ENCODE measurements at places on chromosomes 6 and 20. TPM values are rescaled to one million over a fixed set of nuclear protein-coding genes. Genes with fewer than 3 reads are reported as not detected.

PRSS16 gene
- total RNA-seq = 2.0 TPM

RIMS1 gene
- total RNA-seq = not detected

STAU1 gene
- total RNA-seq = 42.9 TPM

CCN6 gene
- not detected for total RNA-seq

ACOT8 gene
- total RNA-seq = 32.4 TPM

HS3ST5 gene
- not detected for total RNA-seq

F13A1 gene
- total RNA-seq = 2.0 TPM

SIRPB2 gene
- total RNA-seq = not detected

COL20A1 gene
- total RNA-seq = not detected

ENPP5 gene
- total RNA-seq = 0.68 TPM

MEI4 gene
- not detected for total RNA-seq

BCAS1 gene
- 1.0 TPM for total RNA-seq

TRIM10 gene
- not detected for total RNA-seq

SYCP2 gene
- total RNA-seq = 4.7 TPM

MEP1A gene
- total RNA-seq = not detected

NKX2-2 gene
- not detected for total RNA-seq

OCSTAMP gene
- total RNA-seq = not detected

HDGFL1 gene
- total RNA-seq = not detected

GSTA2 gene
- total RNA-seq = not detected

ZGPAT gene
- 47.5 TPM for total RNA-seq

CST7 gene
- total RNA-seq = 0.56 TPM

ADGB gene
- not detected for total RNA-seq

IFT52 gene
- total RNA-seq = 23.7 TPM

PDYN gene
- not detected for total RNA-seq

C6orf52 gene
- total RNA-seq = not detected

GLP1R gene
- total RNA-seq = not detected

STMND1 gene
- total RNA-seq = not detected

PGM3 gene
- 24.5 TPM for total RNA-seq

CD24 gene
- total RNA-seq = 113 TPM

PDE7B gene
- total RNA-seq = 9.2 TPM

RAD21L1 gene
- total RNA-seq = not detected

MUC21 gene
- total RNA-seq = not detected

PI16 gene
- 1.1 TPM for total RNA-seq

SLC17A2 gene
- total RNA-seq = not detected

CALHM4 gene
- total RNA-seq = not detected

LY6G6F gene
- total RNA-seq = not detected

TPD52L1 gene
- total RNA-seq = not detected

Data from B cell (primary cell).